ENCODE measurements at places on chromosomes 13 and 19. TPM values are rescaled to one million over a fixed set of nuclear protein-coding genes. Genes with fewer than 3 reads are reported as not detected.

The LIM2 gene
- not detected for polyA plus RNA-seq

The CCDC70 gene
- polyA plus RNA-seq, result not detected

The CEBPA gene
- not detected for polyA plus RNA-seq

The TNFRSF19 gene
- polyA plus RNA-seq, result 1.0 TPM

The CLDND2 gene
- 3.4 TPM for polyA plus RNA-seq

The RYR1 gene
- 6.9 TPM for polyA plus RNA-seq

The SHISA7 gene
- polyA plus RNA-seq, result not detected

The SLC46A3 gene
- polyA plus RNA-seq, result 44.1 TPM

The SPACA4 gene
- not detected for polyA plus RNA-seq

The MEIS3 gene
- 0.31 TPM for polyA plus RNA-seq

The CD33 gene
- not detected for polyA plus RNA-seq

The FGF22 gene
- 0.26 TPM for polyA plus RNA-seq

The KRTDAP gene
- polyA plus RNA-seq, result 0.58 TPM

The PTPRH gene
- not detected for polyA plus RNA-seq

The ZNF571 gene
- 5.0 TPM for polyA plus RNA-seq

The INAFM1 gene
- polyA plus RNA-seq, result 1.4 TPM

The VAV1 gene
- not detected for polyA plus RNA-seq

The AZU1 gene
- polyA plus RNA-seq, result not detected

The RFPL4A gene
- polyA plus RNA-seq, result not detected

The SYCN gene
- not detected for polyA plus RNA-seq

The ARL11 gene
- not detected for polyA plus RNA-seq

The ACER1 gene
- polyA plus RNA-seq, result not detected

The LYL1 gene
- polyA plus RNA-seq, result not detected

The OR10H1 gene
- not detected for polyA plus RNA-seq
